ENCODE measurements at places on chromosomes 4 and X.

DNA sequence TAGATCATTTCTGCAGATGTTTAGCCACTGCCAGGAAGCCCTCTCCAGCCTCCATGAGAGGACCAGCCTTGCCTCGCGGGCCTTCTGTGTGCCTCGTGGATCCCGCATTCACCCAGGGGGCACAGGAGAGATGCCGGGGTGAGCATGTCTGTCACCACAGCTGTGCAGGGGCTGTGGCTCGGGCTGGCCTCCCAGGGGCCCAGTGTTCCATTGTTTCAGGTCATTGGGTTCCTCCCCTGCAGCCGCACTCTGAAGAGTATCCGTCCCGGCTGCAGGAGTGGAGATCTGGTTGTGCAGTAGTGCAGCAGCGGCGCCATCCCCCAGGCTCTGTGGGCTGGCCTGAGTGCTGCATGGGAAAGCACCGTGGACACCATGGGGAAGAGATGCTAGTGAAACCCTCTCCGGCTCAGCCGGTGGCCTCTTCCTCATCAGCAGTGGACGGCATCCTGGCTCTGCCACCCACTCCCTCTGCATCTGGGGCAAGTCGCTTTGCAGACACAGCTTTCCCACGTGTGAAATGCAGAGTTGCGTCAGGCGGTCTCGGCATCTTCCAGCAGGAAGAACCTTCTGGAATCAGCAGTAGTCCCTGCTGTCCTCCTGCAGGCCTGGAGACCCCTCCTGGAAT, 29.1 kb downstream of the TBC1D14 start:
- no peak for DNase-seq

DNA sequence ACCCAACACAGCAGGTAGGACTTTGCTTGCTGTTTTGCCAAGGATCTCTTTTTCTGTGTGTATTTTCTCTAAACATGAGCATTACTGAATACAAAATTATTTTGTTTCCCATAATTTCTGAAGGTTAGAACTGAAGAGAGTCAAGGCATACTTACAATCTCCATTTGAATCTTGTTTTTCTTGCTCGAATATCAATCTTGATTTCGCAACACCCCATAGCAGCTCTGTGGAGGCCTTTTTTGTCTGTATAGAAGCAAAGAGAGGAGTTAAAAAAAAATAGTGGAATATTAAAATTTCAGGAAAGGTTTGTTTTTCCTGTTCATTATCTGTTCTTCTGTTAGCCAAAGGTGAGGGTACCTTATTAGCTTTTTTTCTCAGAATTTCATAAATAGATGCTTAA, 92.9 kb downstream of the TNIP2 start:
- DNase-seq, result no peak

DNA sequence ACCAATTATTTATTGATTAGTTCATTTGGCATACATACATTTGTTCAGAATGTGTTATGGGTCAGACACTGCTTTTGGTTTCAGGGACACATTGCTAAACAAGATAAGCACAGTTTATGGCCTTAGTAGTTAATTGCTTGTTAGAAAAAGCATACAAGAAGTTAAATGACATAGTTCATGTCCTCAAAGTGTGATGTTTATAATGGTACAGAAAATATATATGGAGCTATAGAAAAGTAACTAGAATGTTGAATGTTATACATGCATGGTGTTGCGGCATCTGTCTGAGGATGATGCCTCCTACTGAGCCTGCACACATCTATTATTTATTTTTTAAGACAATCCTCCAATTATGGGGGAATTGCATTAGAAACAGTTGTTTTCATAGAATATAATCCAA, 1476.3 kb upstream of the PCDH7 start:
- no peak for DNase-seq

DNA sequence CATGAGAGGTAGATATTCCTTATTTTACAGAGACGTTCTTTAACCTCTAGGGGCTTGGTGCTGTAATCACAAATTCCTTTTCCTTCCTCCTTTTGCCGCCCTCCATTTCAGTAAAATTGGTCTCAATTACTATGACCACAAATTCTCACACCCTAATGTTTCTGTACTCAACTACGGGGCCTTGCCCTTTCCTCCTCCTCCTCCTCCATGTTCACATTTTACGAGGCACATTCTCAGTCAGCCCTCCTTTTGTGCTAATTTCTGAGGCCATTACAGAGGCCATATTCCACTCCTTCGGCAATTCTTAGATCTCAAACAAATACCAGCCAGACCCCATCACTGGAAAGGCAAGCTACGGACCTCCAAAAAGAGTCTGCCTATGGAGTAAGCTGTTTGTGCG, 92.1 kb downstream of the SH3KBP1 start:
- no peak for DNase-seq

DNA sequence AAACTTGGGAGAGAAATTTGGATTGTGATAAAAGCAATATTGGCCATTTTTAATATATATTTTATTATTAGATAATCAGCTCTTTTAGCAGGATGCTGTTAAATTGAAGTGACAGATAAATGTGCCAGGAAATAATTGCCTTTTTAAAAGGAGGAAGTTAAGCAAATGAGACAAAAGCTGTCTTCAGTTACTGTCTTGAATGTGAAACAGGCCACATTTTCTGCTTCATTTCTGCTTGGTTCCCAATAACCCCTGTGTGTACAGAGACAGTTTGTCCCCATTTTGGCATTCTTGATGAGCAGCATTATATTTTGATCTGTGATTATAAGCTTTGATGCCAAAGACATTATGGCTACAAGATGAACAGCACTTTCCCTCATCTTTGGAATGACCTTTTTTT, 953 bp downstream of the EPGN start:
- DNase-seq, result no peak
